A673 (cell line): ENCODE measurements at places on chromosomes 12 and 14. TPM values are rescaled to one million over a fixed set of nuclear protein-coding genes. Genes with fewer than 3 reads are reported as not detected.

The SPIC gene
- total RNA-seq: not detected in 2 replicates

DNA sequence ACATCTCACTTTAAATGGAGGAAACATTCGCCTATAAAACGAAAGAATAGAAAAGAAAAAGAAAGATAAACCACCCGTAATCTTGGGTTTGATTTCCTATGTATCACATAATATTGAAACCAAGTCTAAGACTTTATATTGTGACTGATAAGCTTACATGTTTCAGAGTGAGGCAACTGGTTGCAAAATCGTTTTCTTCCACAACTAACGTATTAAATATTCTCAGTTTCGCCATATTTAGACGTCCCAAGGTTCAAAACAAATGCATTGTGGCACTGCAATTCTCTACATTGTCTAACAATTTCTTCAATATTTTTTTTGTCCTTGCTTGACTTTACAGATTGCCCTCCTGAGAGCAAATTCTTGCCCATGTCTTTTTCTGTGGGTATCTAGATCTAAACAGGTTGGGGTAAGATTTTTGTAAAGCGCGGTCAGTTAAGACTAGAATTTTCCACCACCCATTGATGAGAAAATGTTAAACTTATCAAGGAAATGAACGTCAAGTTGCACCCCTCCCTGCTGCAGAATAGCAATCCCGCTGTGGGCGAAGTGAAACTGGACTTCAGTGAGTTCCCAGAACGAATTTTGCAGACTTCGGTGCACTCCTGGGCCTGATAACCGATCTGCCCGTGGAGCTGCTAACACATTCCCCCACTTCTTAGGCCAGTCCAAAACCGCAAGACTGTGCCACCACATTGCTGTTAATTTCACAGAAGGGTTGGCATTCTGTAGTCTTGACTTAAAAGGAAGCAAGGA lies 2.7 kb downstream of the TBX3 start:
- no peak overlapping the region for H3K4me3 ChIP-seq
- H3K36me3 ChIP-seq: no peaks in the 10 kb centered on the region
- no peaks in the 10 kb centered on the region for H3K4me1 ChIP-seq
- DNase-seq: no peak
- H3K27ac ChIP-seq: no peak overlapping the region

DNA sequence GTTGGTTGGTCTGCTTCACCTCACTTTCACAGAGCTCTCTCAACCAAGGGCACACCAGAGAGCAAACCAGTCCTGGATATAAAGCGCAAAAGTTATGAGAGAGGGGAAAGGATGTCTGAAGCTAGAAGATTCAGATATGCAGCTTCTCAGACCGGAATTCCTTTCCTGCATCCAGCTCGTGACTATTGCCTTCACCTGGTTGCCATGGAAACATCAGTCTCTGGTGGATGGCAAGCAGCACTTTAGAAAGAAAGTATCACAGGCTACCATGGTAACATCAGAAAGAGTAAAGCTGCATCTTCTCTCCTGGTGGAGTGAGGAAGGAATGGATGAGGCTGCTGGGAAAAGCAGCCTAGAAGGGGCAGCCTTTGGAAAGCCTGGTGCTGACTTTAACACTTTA lies 13.7 kb downstream of the REM2 start:
- no peak overlapping the region for H3K4me3 ChIP-seq
- no peak for DNase-seq
- no peaks in the 10 kb centered on the region for H3K4me1 ChIP-seq
- H3K27ac ChIP-seq: no peak overlapping the region
- peaks cover 22% of the 10 kb centered on the region for H3K36me3 ChIP-seq

The OTOGL gene
- 0.26 and 0.73 TPM in 2 replicates for total RNA-seq

DNA sequence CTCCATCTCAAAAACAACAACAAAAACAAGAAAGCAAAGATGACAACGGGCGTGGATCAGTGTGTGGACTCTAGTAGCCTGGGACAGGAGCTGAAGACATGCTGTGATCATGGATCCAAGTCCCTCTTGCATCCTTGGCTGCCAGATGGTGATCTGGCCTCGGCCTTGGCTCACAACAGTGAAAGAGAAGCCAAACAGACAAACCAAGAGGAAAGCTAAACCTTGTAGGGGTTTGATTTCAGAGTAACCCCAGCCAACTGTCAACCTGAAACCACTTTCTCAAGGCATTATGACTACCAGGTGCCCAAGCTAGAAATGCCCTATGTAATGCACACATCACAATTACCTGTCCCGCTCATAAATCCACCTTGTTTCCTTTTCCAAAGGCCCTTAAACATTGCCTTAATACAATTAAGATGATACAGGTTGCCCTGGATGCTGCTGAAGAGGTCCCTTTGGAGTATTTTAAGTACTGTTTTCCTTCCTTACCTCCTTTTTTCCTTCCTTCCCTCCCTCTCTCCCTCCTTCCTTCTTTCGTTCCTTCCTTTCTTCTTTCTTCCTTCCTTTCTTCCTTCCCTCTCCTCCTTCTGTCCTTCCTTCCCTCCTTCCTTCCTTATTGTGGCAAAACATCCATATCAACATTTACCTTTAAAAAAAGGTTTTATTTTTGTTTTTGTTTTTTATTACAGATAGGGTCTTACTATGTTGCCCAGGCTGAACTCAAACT lies 41.4 kb upstream of the NINJ2 start:
- H3K4me1 ChIP-seq: no peaks in the 10 kb centered on the region
- no peak overlapping the region for H3K4me3 ChIP-seq
- H3K27me3 ChIP-seq: no peaks in the 10 kb centered on the region

DNA sequence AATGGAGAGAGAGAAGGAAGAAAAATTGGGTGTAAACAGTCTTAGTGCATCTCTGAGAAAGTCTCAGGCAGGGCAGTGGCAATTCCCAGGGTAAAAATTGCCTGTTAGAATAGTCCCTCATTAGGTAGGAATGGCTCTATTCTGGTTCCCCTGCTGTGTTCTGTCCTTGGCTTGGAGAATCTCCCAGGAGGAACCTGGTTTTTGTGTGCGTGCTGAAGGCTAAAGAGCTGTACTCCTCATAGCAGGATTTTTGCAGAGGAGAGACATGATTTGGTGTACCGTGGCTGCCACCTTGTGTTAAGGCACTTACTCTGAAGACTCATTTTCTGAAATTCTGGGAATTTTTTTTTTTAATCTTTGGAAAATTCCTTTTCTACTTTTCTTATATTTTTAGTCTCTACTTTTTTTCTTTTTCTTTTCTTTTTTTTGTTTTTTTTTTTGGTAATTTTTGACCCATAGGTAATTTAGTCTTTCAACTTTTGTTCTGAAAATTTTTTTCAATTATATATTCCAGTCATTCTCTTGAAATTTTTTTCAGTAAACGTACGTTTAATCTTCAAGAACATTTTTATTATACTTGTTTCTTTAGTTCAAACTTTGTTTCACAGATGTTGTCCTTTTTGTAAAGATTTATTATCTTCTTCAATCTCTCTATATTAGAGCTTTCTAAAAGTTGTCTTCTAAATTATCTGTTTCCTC lies 63.8 kb downstream of the FBXO33 start:
- H3K4me3 ChIP-seq: no peak overlapping the region
- no peak overlapping the region for H3K27ac ChIP-seq
- DNase-seq: peak; percentile 81
- H3K27me3 ChIP-seq: no peaks in the 10 kb centered on the region

GRCh38 chr14:55389330-55389729 lies 22.3 kb downstream of the ATG14 start:
- no peak for DNase-seq
- H3K4me3 ChIP-seq: no peak overlapping the region
- no peaks in the 10 kb centered on the region for H3K27me3 ChIP-seq
- H3K27ac ChIP-seq: no peak overlapping the region

DNA sequence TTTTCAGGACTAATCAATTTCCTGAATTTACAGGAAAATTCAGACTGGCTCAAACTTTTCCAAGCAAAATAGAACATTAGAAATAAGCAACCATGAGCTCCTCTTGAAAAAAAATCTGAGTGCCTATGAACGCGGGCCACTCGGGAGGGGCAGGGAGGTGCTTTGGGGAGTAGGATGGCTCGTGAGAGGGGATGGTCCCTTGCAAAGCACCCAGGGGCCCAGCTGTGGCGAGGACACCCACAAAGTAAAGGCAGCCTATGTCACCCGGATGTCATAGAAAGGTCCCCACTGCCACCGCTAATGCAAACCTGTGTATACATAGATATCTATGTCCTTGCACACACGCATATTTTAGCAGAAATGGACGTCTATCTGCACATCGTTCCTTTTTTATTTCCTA lies 309.9 kb downstream of the ADGRD1 start:
- H3K4me3 ChIP-seq: no peak overlapping the region
- peaks cover 6% of the 10 kb centered on the region for H3K27me3 ChIP-seq
- no peak for DNase-seq

- H3K4me3 ChIP-seq: no peak overlapping the region
- no peaks in the 10 kb centered on the region for H3K4me1 ChIP-seq
- DNase-seq: no peak
- H3K36me3 ChIP-seq: no peaks in the 10 kb centered on the region
- no peak overlapping the region for H3K27ac ChIP-seq
Observed at GRCh38 chr12:30774599-30774998, 19.8 kb upstream of the CAPRIN2 start.

- H3K4me1 ChIP-seq: peaks cover 80% of the 10 kb centered on the region
- no peaks in the 10 kb centered on the region for H3K36me3 ChIP-seq
- no peak overlapping the region for H3K4me3 ChIP-seq
- H3K27me3 ChIP-seq: no peaks in the 10 kb centered on the region
Observed at GRCh38 chr14:91144425-91145145, 30.7 kb downstream of the DGLUCY start.

GRCh38 chr14:104393898-104394381 lies 185.6 kb upstream of the C14orf180 start:
- H3K4me3 ChIP-seq: no peak overlapping the region
- H3K36me3 ChIP-seq: no peaks in the 10 kb centered on the region
- DNase-seq: no peak
- no peak overlapping the region for H3K27ac ChIP-seq

- no peak for DNase-seq
- no peak overlapping the region for H3K4me3 ChIP-seq
- H3K27me3 ChIP-seq: no peaks in the 10 kb centered on the region
Observed at GRCh38 chr12:13133886-13134285, 30.4 kb upstream of the GSG1 start.

DNA sequence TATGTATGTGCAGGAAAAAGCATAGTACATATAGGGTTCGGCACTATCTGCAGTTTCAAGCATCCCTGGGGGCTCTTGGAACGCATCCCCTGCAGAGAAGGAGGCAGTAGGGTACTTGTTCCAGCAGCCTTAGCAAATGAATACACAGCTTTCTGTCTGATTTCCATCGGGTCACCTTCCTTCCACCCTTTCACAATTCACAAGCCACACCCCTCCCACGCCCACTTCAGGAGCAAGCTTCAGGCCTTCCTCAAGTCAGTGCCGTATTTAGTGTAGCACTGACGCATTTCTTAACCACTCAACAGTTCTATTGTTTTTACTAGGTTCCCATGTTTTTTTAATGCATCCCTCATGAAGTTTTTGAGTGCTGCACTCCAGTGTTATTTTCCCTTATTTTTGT lies 64.2 kb downstream of the CLMN start:
- H3K27ac ChIP-seq: peak overlapping the region; percentile 91
- peak overlapping the region; percentile 22 for H3K4me3 ChIP-seq
- H3K4me1 ChIP-seq: peaks cover 84% of the 10 kb centered on the region
- H3K27me3 ChIP-seq: no peaks in the 10 kb centered on the region

DNA sequence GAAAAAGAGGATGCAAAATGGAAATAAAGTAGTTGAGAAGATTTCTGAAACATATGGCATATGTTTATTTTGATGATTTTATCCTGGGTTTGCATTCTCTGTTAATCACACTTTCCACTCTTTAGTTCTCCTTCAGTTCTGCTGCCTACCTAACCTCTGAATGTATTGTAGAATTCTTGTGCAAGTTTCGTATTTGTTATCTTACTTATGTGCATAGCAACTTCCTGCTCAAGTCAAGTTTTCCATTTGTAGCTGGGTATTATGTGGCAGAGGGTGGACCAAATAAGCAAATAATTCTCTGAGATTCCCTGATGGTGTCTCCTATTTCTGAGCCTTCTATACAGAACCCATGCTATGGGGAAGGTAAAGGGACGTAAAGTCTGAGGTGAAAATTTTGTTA lies 381.6 kb downstream of the FOXG1 start:
- H3K4me3 ChIP-seq: no peak overlapping the region
- H3K36me3 ChIP-seq: no peaks in the 10 kb centered on the region
- no peak overlapping the region for H3K27ac ChIP-seq
- peaks cover 4% of the 10 kb centered on the region for H3K27me3 ChIP-seq

The WSCD2 gene
- total RNA-seq: not detected in 2 replicates

- no peak for DNase-seq
- H3K27me3 ChIP-seq: no peaks in the 10 kb centered on the region
- no peaks in the 10 kb centered on the region for H3K36me3 ChIP-seq
- H3K4me1 ChIP-seq: peaks cover 23% of the 10 kb centered on the region
- no peak overlapping the region for H3K4me3 ChIP-seq
- H3K27ac ChIP-seq: no peak overlapping the region
Observed at GRCh38 chr14:61466249-61466904, 145.0 kb downstream of the PRKCH start.

The MGAT4C gene
- total RNA-seq: 10.3 and 15.8 TPM in 2 replicates

The STYK1 gene
- total RNA-seq: 0.77 and 0.94 TPM in 2 replicates

DNA sequence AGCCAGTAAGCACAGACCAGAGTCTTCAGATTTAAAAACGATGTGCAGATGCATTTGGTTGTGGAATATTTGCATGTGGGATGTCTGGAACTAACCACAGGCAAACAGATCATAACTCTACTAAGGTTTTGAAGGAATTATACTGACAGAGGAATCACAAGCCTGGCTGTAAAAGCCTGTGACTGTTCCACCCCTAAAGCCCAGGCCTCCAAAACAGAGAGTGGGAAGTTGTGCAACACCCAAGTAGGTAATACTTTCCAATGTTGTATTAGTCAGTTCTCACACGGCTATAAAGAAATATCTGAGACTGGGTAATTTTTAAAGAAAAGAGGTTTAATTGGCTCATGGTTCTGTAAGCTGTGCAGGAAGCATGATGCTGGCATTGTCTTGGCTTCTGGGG lies 68.1 kb upstream of the DCD start:
- H3K36me3 ChIP-seq: no peaks in the 10 kb centered on the region
- no peaks in the 10 kb centered on the region for H3K4me1 ChIP-seq
- DNase-seq: no peak
- no peaks in the 10 kb centered on the region for H3K27me3 ChIP-seq

DNA sequence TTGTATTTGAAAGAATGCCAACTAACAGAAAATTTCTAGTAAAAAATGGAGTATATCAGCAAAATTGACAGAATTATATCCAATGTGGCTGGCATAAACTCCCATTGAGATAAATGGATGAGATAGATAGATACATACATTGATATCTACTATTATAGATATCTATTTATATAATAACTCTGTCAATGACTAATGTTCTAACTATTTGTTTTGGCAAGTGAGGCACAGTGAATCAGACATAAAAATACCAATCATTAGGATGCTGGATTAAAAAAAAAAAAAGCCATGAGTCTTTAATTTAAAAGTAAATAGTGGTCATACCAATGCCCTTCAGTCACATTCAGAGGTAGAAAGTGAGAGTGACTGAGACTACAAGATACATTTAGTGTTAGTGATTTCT lies 33.7 kb upstream of the GLIPR1 start:
- DNase-seq: no peak
- no peaks in the 10 kb centered on the region for H3K36me3 ChIP-seq
